Adrenal gland (tissue), 19 donors: ENCODE measurements at places on chromosomes 7 and 10. TPM values are rescaled to one million over a fixed set of nuclear protein-coding genes. Genes with fewer than 3 reads are reported as not detected.

GRCh38 chr7:11593322-11593721, 238.7 kb downstream of the THSD7A start:
- no peak overlapping the region for H3K4me3 ChIP-seq
- H3K4me1 ChIP-seq: no peaks in the 10 kb centered on the region
- no peaks in the 10 kb centered on the region for H3K27me3 ChIP-seq
- no peak for DNase-seq
- H3K27ac ChIP-seq: no peak overlapping the region
- no peaks in the 10 kb centered on the region for H3K36me3 ChIP-seq

The NYAP1 gene
- total RNA-seq: 2.9 TPM

The GIMAP7 gene
- total RNA-seq: 20.1 TPM

DNA sequence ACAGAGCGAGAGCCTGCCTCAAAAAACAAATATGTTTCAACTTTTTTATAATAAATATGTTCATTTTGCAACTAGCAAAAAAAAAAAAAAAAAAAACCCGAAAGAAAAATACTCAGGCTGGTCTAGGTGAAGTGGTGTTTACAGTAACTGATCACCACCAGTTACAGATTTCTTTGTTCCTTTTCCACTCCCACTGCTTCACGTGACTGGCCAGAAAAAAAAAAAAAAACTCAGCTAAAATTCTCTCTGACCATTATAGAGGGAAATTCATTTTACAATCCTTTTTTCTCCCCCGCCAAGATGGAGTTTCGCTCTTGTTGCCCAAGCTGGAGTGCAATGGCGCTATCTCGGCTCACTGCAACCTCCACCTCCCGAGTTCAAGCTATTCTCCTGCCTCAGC, 4.6 kb upstream of the ASCC1 start:
- H3K4me3 ChIP-seq: no peak overlapping the region
- no peaks in the 10 kb centered on the region for H3K27me3 ChIP-seq
- DNase-seq: no peak
- H3K27ac ChIP-seq: no peak overlapping the region
- H3K36me3 ChIP-seq: peaks cover 29% of the 10 kb centered on the region

The GIMAP2 gene
- 6.6 TPM for total RNA-seq

The IKZF5 gene
- 15.1 TPM for total RNA-seq

The OPN4 gene
- 0.28 TPM for total RNA-seq

DNA sequence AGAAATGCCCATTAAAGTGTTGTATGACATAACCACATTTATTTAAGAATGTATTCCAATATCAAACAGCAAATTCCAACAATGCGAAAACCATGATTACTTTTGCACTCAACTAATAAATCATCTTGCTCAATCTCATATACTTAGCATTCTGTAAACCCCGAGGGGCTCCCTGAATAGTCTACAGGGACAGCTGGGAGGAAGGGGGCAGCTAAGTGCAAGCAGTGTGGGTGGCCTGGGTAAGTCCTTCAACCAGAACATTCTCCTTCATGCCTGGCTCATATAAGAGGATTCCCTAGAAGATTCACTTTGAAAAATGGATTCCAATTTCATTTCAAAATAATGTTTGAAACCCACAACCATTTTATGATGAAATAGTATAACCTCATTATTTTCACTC, 355.5 kb downstream of the CDC14C start:
- no peak overlapping the region for H3K4me3 ChIP-seq
- no peak for DNase-seq
- no peak overlapping the region for H3K27ac ChIP-seq
- no peaks in the 10 kb centered on the region for H3K27me3 ChIP-seq
- no peaks in the 10 kb centered on the region for H3K36me3 ChIP-seq

The SPDYE5 gene
- total RNA-seq: not detected

DNA sequence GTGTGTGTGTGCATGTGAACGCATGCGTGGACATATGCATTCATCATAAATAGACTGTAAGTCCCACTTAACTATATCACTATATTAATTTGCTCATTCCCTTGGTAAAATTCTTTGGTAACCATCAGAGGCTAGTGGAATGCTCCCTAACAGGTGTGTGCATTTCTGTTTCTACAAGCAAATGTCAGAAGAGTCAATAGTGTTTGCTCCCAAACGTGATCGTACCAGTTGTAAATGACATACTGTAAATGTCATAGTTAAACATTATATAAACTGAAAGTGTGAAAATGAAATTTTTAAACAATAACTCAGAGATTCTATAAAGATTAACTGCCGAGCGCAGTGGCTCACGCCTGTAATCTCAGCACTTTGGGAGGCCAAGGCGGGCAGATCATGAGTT, 94.6 kb downstream of the ANLN start:
- H3K27me3 ChIP-seq: no peaks in the 10 kb centered on the region
- no peak overlapping the region for H3K4me3 ChIP-seq
- H3K4me1 ChIP-seq: no peaks in the 10 kb centered on the region

The NPY4R2 gene
- total RNA-seq: not detected

The IDI2 gene
- total RNA-seq: not detected

GRCh38 chr7:18210377-18210776, 182.7 kb upstream of the PRPS1L1 start:
- no peaks in the 10 kb centered on the region for H3K27me3 ChIP-seq
- H3K4me3 ChIP-seq: no peak overlapping the region
- H3K27ac ChIP-seq: no peak overlapping the region
- H3K36me3 ChIP-seq: no peaks in the 10 kb centered on the region
- DNase-seq: no peak
- H3K4me1 ChIP-seq: no peaks in the 10 kb centered on the region

- no peak overlapping the region for H3K27ac ChIP-seq
- H3K27me3 ChIP-seq: no peaks in the 10 kb centered on the region
- no peak overlapping the region for H3K4me3 ChIP-seq
- DNase-seq: no peak
- no peaks in the 10 kb centered on the region for H3K4me1 ChIP-seq
Measured at GRCh38 chr7:98142658-98143057, 36.0 kb downstream of the LMTK2 start.

DNA sequence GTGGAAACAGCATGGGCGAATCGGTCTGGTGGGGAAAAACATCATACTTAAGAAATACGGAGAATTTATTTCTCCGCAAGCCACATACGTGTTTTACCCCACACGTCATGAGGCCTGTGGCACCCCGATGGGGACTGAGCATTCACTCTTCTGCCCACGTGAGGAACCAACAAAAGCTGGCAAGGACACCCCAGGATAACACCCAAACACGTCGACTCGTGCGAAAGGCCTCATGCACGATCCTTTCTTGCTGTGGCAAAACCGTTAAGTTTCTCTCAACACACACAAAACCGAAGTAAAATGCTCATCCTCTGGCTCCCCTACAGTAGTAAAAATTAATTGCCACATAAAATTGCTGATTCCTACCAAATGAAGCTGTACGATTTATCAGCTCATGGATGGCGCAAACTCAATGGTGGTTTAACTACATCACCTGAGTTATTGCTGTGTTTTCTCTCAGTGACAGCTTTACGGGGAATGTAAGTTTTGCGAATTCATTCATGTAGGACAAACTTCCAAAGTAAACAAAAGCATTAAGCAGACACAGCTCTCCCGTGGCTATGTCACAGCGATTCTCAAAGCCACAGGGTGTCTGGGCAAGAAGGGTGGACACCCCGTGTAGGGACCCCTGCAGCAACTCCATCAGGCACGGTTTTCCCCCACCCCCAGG, 97.0 kb downstream of the CTBP2 start:
- no peaks in the 10 kb centered on the region for H3K27me3 ChIP-seq
- no peaks in the 10 kb centered on the region for H3K36me3 ChIP-seq
- H3K4me3 ChIP-seq: no peak overlapping the region
- DNase-seq: no peak

The ST8SIA6 gene
- 0.33 TPM for total RNA-seq
